Activated T-cell treated with anti-CD3 and anti-CD28 coated beads, Interleukin-2, amount 50 U/mL, for 24 hours (primary cell): ENCODE measurements at places on chromosomes 4 and X.

DNA sequence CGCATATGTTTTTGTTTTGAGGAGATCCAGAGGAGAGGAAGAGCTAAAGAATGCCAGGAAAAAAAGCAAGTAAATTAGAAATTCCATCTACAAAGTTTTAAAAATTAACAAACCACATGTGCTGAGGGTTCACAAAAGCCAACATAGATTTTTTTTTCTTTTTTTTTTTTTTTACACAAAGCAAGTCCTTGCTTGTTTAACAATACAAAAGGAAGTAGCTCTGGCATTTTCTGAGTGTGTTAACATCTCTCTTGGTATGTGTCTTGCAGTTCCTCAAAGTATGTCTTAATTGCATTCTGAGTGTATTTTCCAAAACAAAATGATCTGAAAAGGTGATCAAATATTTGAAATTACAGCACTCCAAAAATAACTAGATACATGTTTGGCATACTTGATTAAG lies 1682.7 kb upstream of the AGA start:
- no peaks in the 10 kb centered on the region for H3K4me1 ChIP-seq
- H3K27ac ChIP-seq: no peak overlapping the region
- no peak overlapping the region for H3K4me3 ChIP-seq

GRCh38 chr4:25367004-25367621 lies 9.9 kb upstream of the ANAPC4 start:
- H3K27me3 ChIP-seq: no peaks in the 10 kb centered on the region
- H3K4me1 ChIP-seq: no peaks in the 10 kb centered on the region
- peaks cover 59% of the 10 kb centered on the region for H3K36me3 ChIP-seq
- no peak overlapping the region for H3K4me3 ChIP-seq

- no peaks in the 10 kb centered on the region for H3K4me1 ChIP-seq
- peaks cover 36% of the 10 kb centered on the region for H3K27me3 ChIP-seq
- DNase-seq: no peak
- H3K27ac ChIP-seq: no peak overlapping the region
Measured at GRCh38 chrX:24253469-24253868, 60.4 kb downstream of the SUPT20HL2 start.

GRCh38 chr4:42309361-42310260 lies 87.7 kb upstream of the SHISA3 start:
- DNase-seq: no peak
- H3K27me3 ChIP-seq: peaks cover 5% of the 10 kb centered on the region
- H3K4me1 ChIP-seq: no peaks in the 10 kb centered on the region
- H3K36me3 ChIP-seq: no peaks in the 10 kb centered on the region
- no peak overlapping the region for H3K27ac ChIP-seq

- DNase-seq: no peak
- no peak overlapping the region for H3K4me3 ChIP-seq
- no peaks in the 10 kb centered on the region for H3K36me3 ChIP-seq
- H3K27me3 ChIP-seq: peaks cover 18% of the 10 kb centered on the region
- no peak overlapping the region for H3K27ac ChIP-seq
Measured at GRCh38 chr4:176259330-176260090, 9.5 kb downstream of the ASB5 start.

- peaks cover 10% of the 10 kb centered on the region for H3K27me3 ChIP-seq
- H3K4me3 ChIP-seq: no peak overlapping the region
- no peaks in the 10 kb centered on the region for H3K4me1 ChIP-seq
- H3K27ac ChIP-seq: no peak overlapping the region
- H3K36me3 ChIP-seq: no peaks in the 10 kb centered on the region
- DNase-seq: no peak
Measured at GRCh38 chr4:82776925-82777542, 21.6 kb downstream of the SCD5 start.

GRCh38 chr4:84907145-84907544 lies 59.3 kb downstream of the WDFY3 start:
- DNase-seq: no peak
- no peaks in the 10 kb centered on the region for H3K36me3 ChIP-seq
- no peaks in the 10 kb centered on the region for H3K4me1 ChIP-seq
- H3K27ac ChIP-seq: no peak overlapping the region
- H3K27me3 ChIP-seq: no peaks in the 10 kb centered on the region
- H3K4me3 ChIP-seq: no peak overlapping the region

DNA sequence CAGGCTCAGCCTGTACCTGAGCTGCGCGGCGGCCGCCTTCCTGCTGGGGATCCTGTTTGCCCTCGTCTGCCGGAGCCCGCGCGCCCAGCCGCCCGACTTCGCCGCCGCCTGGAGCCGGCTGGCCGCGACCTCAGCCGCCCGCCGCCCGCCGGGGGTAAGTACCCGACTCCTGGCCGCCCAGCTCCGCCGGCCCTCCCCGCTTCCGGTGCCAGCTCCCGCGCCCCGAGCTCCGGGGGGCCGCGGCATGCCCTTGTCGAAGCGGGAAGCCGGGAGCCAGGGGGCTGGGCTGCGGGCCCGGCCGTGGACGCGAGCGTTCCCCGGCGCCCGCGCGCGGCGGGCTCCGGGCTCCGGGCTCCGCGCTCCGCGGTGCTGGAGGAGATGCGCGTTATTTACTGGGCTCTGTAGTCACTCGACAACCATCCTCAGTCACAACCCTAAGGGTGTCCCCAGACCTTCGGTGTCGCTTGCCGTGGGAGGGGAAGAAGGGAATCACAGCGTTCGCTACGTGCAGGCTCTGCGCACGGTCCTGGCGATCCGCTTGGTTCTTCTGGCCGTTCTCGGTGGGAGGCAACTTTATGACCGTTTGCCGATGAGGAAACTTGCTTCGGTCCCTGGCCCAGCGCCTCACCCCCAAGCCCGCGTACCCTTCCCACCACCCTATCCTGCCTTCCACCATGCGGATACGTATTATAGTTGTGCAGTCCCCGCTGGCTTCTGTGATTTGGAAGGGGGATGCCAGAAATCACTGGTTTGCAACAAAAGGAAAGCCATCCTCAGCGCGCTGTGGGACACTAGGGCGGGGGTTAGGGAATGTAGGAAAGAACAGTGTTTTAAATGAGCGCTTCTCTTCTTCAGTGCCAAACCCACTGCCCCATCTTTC lies 944 bp downstream of the SNX25 start:
- H3K4me3 ChIP-seq: peak overlapping the region; percentile 87
- peaks cover 42% of the 10 kb centered on the region for H3K4me1 ChIP-seq
- peak overlapping the region; percentile 82 for H3K27ac ChIP-seq
- H3K27me3 ChIP-seq: no peaks in the 10 kb centered on the region
- peaks cover 4% of the 10 kb centered on the region for H3K36me3 ChIP-seq
- DNase-seq: peak; percentile 69

DNA sequence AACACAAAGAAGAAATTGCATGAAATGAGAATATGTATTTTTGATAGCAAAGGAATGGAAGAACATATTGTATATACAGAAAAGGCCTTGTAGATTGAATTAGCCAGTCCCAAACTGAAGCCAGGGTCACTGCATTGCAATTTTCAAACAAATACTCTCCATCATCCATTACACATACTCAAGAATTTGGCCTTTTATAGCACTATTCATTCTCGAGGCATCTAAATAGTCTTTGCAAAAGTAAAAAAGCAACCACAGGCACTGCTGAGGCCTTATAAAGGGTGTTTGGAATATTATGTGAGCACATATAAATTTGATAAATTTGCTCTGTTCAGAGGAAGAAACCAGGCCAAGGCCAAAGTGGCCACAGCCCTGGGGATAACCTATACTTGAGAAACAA lies 123.0 kb downstream of the ZNF827 start:
- H3K4me1 ChIP-seq: peaks cover 42% of the 10 kb centered on the region
- peaks cover 97% of the 10 kb centered on the region for H3K36me3 ChIP-seq
- peak overlapping the region; percentile 88 for H3K27ac ChIP-seq
- no peaks in the 10 kb centered on the region for H3K27me3 ChIP-seq
- no peak overlapping the region for H3K4me3 ChIP-seq
- DNase-seq: no peak

DNA sequence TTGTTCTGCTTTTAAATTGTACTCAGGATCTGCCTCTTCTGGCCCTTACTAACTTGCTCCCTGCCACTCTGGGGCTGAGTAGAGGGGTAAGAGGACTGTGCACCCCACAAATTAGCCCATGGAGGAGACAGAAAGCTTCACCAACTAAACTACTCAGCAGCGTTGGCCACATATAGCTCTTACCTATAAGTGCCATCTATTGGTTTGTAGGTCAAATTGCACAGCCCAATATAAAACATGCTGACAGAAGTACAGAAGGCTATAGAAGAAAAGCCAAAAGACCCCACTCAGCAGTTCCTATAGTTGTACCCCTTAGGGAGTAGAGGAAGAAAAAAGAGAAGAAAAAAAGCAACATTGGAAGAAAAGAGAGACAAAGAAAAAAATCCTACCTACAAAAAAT lies 341.2 kb upstream of the FMR1 start:
- no peaks in the 10 kb centered on the region for H3K36me3 ChIP-seq
- no peaks in the 10 kb centered on the region for H3K4me1 ChIP-seq
- H3K4me3 ChIP-seq: no peak overlapping the region
- H3K27me3 ChIP-seq: peaks cover 7% of the 10 kb centered on the region
- H3K27ac ChIP-seq: no peak overlapping the region
- no peak for DNase-seq

DNA sequence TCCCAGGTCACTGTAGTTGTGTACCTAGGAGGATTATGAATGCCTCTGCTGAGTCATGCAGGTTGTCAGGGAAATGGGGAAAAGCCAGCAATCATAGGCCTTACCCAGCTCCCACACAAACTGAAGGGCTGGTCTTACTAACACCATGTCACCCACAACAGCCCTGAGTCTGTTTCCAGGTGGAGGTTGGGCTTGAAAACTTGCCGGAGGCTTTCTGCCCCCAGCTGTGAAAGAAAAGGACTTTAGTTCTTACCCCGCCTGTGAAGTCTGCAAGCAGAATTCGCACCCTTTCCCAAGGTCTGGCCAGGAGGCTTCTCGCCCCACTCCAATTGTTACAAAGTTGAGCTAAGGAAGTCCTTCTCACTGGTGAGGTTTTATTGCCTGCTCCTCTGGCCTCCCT lies 143.9 kb downstream of the RPS6KA6 start:
- no peak overlapping the region for H3K27ac ChIP-seq
- no peak overlapping the region for H3K4me3 ChIP-seq
- H3K36me3 ChIP-seq: no peaks in the 10 kb centered on the region
- H3K4me1 ChIP-seq: no peaks in the 10 kb centered on the region
